ENCODE measurements at places on chromosomes 1 and 21. TPM values are rescaled to one million over a fixed set of nuclear protein-coding genes. Genes with fewer than 3 reads are reported as not detected.
A peak's percentile ranks its signal among the peaks of the same experiment; 100 is the strongest.

DNA sequence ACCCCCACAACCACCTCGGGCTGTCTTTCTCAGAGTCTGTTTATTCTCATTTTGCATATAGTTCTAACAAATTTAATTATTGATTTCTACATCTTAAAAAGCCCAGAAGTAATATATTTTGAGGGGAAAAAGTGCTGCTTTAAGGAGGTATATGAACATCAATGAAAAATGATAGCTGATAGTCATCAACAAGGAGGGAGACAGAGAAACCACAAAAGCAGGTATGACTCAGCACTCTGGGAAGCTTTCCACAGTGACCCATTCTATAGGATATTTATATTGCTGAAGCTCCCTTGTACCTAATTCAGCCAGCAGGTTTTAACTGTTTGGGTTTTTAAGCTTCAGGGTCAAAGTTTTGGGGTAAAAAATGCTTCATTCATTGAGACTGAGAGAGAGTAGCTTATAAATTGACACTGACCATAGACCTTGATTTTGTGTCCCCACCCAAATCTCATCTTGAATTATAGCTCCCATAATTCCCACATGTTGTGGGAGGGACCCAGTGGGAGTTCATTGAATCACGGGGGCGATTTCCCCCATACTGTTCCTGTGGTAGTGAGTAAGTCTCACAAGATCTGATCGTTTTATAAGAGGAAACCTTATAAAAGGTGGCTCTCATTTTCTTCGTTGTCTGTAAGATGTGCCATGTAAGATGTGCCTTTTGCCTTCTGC is 27.4 kb downstream of the VANGL1 start:
- peaks cover 22% of the 10 kb centered on the region for H3K36me3 ChIP-seq
- H3K27ac ChIP-seq, result no peak overlapping the region
- H3K4me1 ChIP-seq, result peaks cover 26% of the 10 kb centered on the region
- no peak for DNase-seq
- H3K27me3 ChIP-seq, result no peaks in the 10 kb centered on the region

OLFM3 gene
- 1.1 TPM for total RNA-seq

DNA sequence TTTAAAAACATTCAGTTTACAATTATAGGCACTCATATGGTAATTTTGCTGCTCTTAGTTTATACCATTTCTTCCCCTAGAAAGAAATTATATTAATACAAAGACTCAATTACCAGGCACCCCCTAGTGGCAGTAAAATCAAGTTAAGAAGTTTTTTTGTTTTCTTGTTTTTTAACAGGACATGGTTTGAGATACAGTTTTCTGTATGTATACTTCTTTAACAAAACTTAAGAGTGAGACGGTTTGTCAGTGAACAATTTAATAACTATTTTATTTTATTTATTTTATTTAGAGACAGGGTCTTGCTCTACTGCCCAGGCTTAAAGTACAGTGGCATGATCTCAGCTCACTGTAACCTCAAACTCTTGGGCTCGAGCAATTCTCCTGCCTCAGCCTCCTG is 224.6 kb downstream of the FAF1 start:
- no peak overlapping the region for H3K27ac ChIP-seq
- no peaks in the 10 kb centered on the region for H3K27me3 ChIP-seq
- peaks cover 6% of the 10 kb centered on the region for H3K36me3 ChIP-seq
- H3K4me3 ChIP-seq, result no peak overlapping the region
- no peak for DNase-seq

- H3K27ac ChIP-seq, result no peak overlapping the region
- DNase-seq, result no peak
- H3K4me1 ChIP-seq, result no peaks in the 10 kb centered on the region
- peaks cover 9% of the 10 kb centered on the region for H3K27me3 ChIP-seq
- H3K4me3 ChIP-seq, result no peak overlapping the region
Observed at GRCh38 chr1:51093581-51093980, 8.4 kb upstream of the C1orf185 start.

DNA sequence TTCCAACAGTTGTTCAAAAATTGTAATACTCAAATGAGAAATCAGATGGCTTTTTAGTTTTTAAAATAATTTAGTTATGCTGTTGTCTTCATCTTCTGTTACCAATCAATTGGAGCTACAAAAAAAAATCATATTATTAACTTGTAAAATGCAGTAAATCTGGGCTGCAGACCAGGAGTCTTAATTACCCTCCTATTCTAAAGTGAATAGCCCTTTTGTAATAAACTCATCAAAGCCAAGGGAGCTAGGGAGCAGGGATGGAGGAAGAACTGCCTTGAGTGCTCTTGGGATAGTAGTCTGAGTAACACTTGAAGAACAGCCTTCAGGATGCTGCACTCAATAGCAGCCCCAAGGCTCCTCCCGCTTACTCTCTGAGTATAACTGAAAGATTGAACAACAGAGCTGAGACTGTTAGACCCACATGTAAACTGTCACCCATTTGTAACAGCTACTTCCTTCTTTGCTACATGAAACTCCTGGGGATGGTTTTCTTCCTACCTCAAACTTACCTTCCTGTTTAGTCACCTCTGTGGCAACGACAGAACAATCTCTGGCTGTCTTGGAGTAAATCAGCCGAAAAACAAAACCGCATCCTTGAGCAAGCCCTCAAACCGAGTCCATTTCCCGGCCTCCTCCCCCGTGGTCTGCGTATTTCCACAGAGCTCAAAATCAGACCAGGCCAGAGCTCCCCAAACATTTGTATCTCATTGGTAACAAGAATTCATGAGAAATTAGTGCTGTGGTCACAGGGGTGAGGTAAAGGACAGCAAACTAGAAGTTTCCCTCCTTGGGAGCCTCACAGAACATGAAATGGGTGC is 55.9 kb downstream of the CD58 start:
- H3K4me3 ChIP-seq, result no peak overlapping the region
- H3K27ac ChIP-seq, result peak overlapping the region; percentile 14
- DNase-seq, result no peak
- H3K27me3 ChIP-seq, result no peaks in the 10 kb centered on the region

DNA sequence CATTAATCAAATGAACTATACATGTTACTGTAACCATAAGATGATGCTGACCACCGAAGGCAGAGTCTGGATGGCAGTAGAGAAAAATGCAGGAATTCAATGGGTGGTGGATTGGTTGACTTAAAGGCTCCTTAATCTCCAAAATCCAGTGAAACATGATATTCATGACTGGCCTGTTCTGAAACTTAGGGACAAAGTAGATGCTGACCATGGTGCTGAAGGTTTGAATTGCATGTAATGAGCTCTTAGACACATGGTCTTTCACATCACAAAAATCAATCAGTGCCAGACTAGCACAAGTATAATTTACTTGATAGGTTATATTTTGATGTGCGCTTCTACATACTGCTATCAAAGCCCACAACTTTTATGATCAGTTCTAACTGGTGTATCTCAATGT is 30.9 kb upstream of the NTMT2 start:
- H3K27ac ChIP-seq, result no peak overlapping the region
- H3K36me3 ChIP-seq, result peaks cover 1% of the 10 kb centered on the region
- no peak overlapping the region for H3K4me3 ChIP-seq
- H3K4me1 ChIP-seq, result no peaks in the 10 kb centered on the region
- DNase-seq, result no peak

DNA sequence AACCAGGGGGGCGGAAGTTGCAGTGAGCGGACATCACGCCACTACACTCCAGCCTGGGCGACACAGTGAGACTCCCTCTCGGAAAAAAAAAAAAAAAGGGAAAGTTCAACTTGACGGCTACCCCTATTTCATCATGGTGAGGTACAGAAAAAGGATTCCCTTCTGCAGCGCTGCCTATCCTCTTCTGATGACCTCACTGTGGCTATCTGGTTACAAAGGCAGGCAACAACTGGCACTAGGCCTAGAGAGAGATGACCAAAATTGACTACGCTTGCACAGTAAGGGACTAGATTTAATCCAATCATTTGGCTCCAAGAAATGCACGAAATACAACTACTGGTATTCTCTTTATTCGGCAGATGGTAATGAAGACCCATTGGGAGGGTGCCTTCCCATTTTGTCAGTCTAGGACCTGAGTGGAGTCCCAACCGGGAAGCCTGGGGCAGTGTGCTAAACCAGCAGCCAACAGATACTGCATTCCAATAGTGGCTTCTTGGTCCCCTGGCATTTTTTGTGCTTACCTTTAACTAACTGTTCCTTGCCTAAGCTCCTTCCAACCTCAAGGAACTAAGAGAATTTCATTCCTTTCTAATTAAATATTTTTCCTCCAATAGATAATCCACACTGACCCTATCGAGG is 36.6 kb downstream of the ITPKB start:
- H3K27me3 ChIP-seq, result no peaks in the 10 kb centered on the region
- peaks cover 3% of the 10 kb centered on the region for H3K4me1 ChIP-seq
- H3K4me3 ChIP-seq, result peak overlapping the region; percentile 79
- no peak for DNase-seq
- H3K27ac ChIP-seq, result peak overlapping the region; percentile 95

SPRR4 gene
- not detected for total RNA-seq

GRCh38 chr1:210288116-210288515 is 40.6 kb upstream of the HHAT start:
- H3K4me1 ChIP-seq, result peaks cover 5% of the 10 kb centered on the region
- H3K27me3 ChIP-seq, result peaks cover 23% of the 10 kb centered on the region
- no peak overlapping the region for H3K27ac ChIP-seq
- H3K36me3 ChIP-seq, result no peaks in the 10 kb centered on the region
- no peak for DNase-seq

- no peak for DNase-seq
- H3K4me3 ChIP-seq, result no peak overlapping the region
- H3K27ac ChIP-seq, result peak overlapping the region; percentile 71
Observed at GRCh38 chr21:37398697-37399096, 32.1 kb downstream of the DYRK1A start.

LRRN2 gene
- 10.7 TPM for total RNA-seq

DNA sequence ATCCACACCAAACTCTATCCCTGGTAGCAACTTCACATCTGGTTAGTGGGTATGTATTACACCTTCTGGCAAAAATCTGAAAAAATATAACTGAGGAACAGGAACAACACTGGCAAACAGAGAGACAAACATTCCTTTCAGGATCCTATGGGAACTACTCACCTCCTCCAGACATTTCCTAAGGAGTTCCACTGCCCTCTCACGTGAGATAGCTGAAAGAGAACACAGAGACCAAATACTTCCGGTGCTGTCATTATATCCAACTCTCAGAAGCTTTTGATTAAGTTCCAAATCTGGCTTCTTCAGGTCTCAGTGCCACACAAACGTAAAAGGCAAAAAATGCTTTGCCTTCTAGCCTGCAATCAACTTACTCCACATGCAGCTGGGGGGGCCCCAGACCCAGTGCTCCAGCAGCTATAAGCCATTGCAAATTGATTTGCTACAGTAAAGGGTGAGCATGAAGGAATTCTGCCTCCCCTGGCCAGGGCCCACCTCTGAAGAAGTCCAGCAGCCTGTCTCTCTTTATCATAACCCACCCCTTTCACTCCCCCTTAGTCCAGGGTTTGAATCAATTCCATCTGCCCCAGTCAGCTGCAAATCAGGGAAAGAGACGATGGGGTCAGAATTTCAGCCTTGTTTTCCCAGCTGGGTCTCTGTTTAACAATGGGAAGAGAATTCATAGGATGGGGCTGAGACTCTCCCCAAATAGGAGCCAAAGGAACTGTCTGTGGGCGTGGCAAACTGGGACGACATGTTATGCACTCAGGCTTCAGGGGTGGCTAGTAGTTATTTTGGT is 32.2 kb downstream of the TFAP2E start:
- H3K27ac ChIP-seq, result peak overlapping the region; percentile 63
- H3K4me1 ChIP-seq, result peaks cover 1% of the 10 kb centered on the region
- H3K27me3 ChIP-seq, result no peaks in the 10 kb centered on the region
- H3K36me3 ChIP-seq, result peaks cover 35% of the 10 kb centered on the region

DNA sequence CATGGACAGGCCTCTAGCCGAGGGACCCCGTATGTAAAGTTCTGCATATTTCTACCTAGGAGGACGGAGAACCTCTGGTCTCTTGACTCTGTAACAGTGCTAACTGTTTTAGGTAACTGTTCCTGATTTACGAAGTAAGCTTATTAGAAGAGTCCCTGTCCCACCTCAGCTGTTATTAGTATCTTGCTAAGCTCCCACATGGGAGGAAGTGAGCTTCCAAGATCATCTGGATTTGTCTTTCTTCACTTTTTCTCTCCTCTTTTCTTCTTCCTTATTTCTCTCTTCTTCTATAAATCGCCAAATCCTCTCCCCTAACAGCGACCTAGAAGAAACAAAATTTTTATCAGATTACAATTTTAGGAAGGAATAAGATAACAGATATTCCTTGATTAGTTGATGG is 4.4 kb downstream of the CD53 start:
- H3K27me3 ChIP-seq, result no peaks in the 10 kb centered on the region
- peaks cover 15% of the 10 kb centered on the region for H3K4me1 ChIP-seq
- no peak for DNase-seq
- no peak overlapping the region for H3K4me3 ChIP-seq
- no peaks in the 10 kb centered on the region for H3K36me3 ChIP-seq

TCHHL1 gene
- total RNA-seq, result not detected

NTMT2 gene
- total RNA-seq, result not detected

DNA sequence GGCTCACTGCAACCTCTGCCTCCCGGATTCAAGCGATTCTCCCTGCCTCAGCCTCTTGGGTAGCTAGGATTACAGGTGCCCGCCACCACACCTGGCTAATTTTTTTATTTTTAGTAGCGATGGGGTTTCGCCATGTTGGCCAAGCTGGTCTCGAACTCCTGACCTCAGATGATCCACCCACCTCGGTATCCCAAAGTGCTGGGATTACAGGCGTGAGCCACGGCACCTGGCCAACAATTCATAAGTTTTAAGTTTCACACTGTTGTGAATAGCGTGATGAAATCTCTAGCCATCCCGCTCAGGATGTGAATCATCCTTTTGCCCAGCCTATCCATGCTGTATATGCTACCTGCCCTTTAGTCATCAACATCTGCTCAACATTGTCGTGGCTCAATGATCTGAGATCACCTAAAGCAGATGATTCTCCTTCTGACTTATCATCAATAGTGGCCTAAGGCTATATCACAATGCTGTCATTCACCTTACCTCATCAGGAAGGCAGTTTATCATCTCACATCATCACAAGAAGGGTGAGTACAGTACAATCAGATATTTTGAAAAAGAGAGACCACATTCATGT is 2.6 kb downstream of the PFDN2 start:
- H3K36me3 ChIP-seq, result peaks cover 5% of the 10 kb centered on the region
- H3K4me3 ChIP-seq, result no peak overlapping the region
- peaks cover 24% of the 10 kb centered on the region for H3K4me1 ChIP-seq
- H3K27me3 ChIP-seq, result no peaks in the 10 kb centered on the region
- no peak for DNase-seq

DNA sequence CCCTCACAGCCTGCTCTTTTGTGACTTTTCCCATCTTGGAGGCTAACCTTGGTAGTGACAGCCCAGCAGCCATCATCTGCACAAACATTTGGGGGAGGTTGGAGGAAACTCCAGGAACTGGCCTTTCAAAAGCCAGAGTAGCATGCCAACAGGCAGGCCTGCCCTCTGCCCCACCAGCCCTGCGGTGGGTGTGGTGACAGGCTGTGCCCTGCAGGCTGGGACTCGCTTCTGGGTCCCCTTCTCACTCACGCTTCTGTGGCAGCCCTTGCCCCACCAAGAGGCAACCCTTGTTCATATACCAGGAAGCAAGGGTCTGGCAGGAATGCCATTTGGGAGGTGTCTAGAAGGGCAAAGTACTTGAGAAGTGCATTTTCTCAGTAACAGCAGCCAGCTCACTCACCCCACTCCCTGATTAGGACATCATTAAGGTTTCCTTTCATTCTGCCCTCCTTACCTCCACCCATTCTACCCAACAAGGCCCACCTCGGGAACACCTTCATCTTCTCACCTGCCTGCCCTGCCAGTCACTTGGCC is 20.8 kb upstream of the FAM3B start:
- H3K27me3 ChIP-seq, result peaks cover 4% of the 10 kb centered on the region
- DNase-seq, result no peak
- peaks cover 2% of the 10 kb centered on the region for H3K4me1 ChIP-seq
- H3K36me3 ChIP-seq, result no peaks in the 10 kb centered on the region

VCAM1 gene
- total RNA-seq, result 0.31 TPM

- H3K4me1 ChIP-seq, result no peaks in the 10 kb centered on the region
- no peak for DNase-seq
- no peak overlapping the region for H3K4me3 ChIP-seq
- no peaks in the 10 kb centered on the region for H3K27me3 ChIP-seq
Observed at GRCh38 chr1:60341274-60341673, 267.7 kb upstream of the C1orf87 start.

All from progenitor cell of endocrine pancreas (in vitro differentiated cells).